ENCODE measurements at places on chromosomes 16 and 17. TPM values are rescaled to one million over a fixed set of nuclear protein-coding genes. Genes with fewer than 3 reads are reported as not detected.

The RDM1 gene
- total RNA-seq, result not detected

The OR2C1 gene
- total RNA-seq, result not detected

The HS3ST2 gene
- not detected for total RNA-seq

The MT3 gene
- 1.00 TPM for total RNA-seq

The VPS35L gene
- total RNA-seq, result 27.3 TPM

The TSC2 gene
- 84.1 TPM for total RNA-seq

The CNGB1 gene
- not detected for total RNA-seq

The CLEC19A gene
- total RNA-seq, result not detected

The TBX4 gene
- total RNA-seq, result not detected

The USP43 gene
- total RNA-seq, result 0.30 TPM

The SNAI3 gene
- total RNA-seq, result 3.1 TPM

The SEZ6 gene
- total RNA-seq, result not detected

The PPP1R27 gene
- total RNA-seq, result not detected

The TNFSF13 gene
- 0.64 TPM for total RNA-seq

The CIAPIN1 gene
- total RNA-seq, result 28.6 TPM

The DNAAF8 gene
- not detected for total RNA-seq

The CDH8 gene
- total RNA-seq, result not detected

The SGSH gene
- total RNA-seq, result 80.3 TPM

The NPIPB8 gene
- 1.7 TPM for total RNA-seq

The ARHGAP44 gene
- not detected for total RNA-seq

The GNGT2 gene
- total RNA-seq, result 4.1 TPM
